ENCODE measurements at places on chromosomes 7 and 10. TPM values are rescaled to one million over a fixed set of nuclear protein-coding genes. Genes with fewer than 3 reads are reported as not detected.

Gene FAM204A
- total RNA-seq: 52.3 TPM

Gene PLAU
- 0.94 TPM for total RNA-seq

Gene DDC
- not detected for total RNA-seq

Gene SH2D4B
- 1.6 TPM for total RNA-seq

Gene MRC1
- 0.63 TPM for total RNA-seq

Gene COL1A2
- total RNA-seq: 37.6 TPM

Gene CPXM2
- total RNA-seq: 0.31 TPM

Gene TCERG1L
- total RNA-seq: 1.3 TPM

Gene RAB19
- total RNA-seq: not detected

Gene PLEKHS1
- total RNA-seq: not detected
